Right hindlimb (tissue), 1 donor: ENCODE measurements at places on chromosomes 11 and 22.

DNA sequence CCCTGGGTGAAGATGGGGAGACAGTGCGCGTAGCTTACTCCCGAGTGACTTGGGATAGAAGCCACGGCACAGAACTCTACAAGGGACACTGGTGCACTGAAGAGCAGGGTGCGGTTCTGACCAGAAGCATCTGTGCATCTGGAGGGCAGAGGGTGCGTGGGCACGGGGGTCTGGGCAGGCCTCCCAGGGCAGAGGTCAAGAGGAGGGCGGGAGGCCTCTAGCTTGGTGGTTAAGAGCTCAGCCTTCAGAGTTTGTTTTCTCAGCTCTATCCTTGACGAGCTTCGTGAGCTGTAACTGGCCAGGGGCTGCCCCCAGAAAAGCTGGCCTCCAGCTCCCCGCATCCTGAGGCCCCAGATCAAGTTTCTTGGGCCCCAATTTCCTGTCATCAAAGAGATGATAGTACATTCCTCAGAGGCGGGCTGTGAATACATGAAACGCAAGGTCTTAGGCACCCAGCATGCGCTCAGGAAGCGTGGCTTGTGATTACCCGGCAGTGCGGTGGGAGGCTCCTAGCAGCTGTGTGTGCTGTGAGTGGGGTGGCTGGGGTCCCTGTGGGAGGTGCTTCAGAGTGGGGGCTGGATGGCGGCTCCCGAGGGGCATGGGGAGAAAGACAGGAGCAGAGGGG is 6.0 kb upstream of the BID start:
- DNase-seq = no peak

DNA sequence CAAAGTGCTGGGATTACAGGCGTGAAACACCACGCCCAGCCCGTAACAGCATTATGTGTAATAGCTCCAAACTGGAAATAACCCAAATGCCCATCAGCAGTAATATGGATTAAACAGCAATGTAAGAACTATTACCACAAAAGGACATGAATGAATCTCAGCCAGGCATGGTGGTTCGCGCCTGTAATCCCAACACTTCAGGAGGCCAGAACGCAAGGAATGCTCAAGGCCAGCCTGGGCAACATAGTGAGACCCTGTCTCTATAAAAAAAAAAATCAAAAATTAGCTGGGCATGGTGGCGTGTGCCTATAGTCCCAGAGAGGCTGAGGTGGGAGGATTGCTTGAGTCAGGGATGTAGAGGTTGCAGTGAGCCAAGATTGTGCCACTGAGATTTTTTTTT is 3.1 kb upstream of the DPF2 start:
- DNase-seq = no peak

GRCh38 chr11:113847580-113847979 is 27.8 kb downstream of the USP28 start:
- DNase-seq = no peak

- no peak for DNase-seq
These were observed 52.5 kb upstream of the HORMAD2 start for GRCh38 chr22:30027791-30028190.

DNA sequence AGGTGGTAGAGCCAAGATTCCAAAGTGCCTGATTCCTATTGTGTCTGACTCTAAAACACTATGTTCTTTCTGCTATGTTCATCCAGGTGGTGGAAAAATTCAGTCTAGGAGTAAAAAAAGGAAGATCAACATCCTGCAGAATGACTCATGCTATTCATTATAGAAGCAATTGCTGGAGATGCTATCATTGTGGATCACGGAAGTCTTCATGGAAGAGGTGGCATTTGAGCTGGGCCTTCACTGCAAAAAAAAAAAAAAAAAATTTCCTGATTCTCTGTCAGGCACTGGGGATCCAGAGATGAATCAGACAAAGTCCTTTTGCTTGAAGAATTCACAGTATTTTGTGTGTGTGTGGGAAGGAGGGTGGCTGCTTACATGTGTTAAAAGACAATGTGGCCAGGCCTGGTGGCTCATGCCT is 1.4 kb upstream of the UVRAG start:
- no peak for DNase-seq

- DNase-seq = no peak
These were observed 10.7 kb downstream of the PPM1F start for GRCh38 chr22:21941921-21942320.

GRCh38 chr11:81915045-81915444 is 818.6 kb downstream of the FAM181B start:
- DNase-seq = no peak

- no peak for DNase-seq
These were observed 6.4 kb downstream of the CD3E start for GRCh38 chr11:118310781-118311485.

- peak; percentile 95 for DNase-seq
These were observed at the start of gene TRABD for GRCh38 chr22:50185375-50186087. Gene TRABD (plus strand): TSS chr22:50185913. CDS start chr22:50193061, 7,148 bp downstream.

- DNase-seq = no peak
These were observed 33.6 kb upstream of the SUSD2 start for GRCh38 chr22:24147666-24148065.

DNA sequence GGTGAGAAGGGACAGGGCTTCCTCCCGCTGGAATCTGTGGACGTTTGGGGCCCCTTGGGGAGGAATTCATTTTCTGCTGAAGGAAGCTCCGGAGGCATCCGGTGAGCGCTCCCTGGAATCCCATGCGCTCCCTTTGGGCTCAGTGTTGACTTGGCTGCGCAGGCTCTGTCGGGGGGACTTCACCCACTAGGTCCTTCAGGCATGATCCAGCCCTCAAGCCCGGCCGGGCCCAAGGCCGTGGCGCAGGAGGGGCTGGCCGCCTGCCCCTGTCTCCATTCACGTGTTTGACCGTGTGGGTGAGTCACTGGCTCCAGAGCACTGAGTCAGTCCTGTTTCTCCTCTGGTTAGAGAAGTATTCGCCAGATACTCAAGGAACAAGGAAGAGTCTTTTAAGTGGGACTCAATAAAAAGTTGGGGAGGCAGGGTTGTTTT is 1.4 kb downstream of the CTTN start:
- peak; percentile 59 for DNase-seq

DNA sequence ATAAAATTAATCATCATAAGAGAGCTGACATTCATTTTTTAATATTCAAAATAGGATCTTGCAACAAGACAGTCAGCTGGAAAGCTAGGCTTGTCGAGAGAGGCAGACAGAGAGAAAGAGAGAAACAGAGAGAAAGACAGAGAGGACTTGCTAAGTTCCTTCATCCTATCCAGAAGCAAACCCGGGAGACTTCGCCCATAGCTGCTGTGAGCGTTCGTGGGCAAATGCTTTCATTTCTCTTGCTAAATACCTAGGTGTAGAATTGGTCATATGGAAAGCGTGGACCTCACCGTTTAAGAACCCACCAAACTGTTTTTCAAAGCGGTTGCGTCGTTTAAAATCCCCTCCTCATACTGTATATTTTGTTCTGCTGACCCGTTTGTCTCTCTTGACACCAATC is 25.3 kb upstream of the KRTAP5-6 start:
- no peak for DNase-seq

DNA sequence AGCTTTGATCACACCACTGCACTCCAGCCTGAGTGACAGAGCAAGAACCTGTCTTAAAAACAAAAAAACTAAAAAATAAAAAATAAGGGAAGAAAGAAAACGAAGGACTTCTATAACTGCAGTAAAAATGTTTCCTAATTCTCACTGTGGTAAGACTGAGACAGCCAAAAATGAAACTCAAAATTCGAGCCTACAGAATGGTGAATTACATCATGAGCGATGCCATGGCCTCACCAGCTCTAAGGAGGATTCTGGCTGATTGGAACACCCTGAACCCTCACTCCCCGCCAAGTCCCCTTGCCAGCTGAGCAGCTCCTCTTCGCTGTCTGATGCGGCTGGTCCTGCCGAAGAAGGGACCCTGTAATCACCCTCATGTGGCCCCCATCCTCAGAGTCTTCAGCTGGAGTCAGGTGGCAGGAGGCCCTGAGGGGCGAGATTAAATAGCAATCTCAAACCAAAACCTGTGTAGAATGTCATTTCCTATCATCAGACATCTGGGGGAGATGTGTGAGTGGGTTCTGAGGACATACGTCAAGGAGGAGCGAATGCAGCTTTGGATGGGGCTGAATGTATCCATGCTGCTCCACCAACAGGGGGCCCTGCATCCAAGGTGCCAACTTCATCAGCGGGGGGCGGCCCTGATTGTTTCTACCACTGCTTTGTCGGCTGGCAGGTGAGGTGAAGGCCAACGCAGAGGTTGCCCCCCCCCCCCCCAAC is 29.2 kb downstream of the PDGFB start:
- DNase-seq = no peak

DNA sequence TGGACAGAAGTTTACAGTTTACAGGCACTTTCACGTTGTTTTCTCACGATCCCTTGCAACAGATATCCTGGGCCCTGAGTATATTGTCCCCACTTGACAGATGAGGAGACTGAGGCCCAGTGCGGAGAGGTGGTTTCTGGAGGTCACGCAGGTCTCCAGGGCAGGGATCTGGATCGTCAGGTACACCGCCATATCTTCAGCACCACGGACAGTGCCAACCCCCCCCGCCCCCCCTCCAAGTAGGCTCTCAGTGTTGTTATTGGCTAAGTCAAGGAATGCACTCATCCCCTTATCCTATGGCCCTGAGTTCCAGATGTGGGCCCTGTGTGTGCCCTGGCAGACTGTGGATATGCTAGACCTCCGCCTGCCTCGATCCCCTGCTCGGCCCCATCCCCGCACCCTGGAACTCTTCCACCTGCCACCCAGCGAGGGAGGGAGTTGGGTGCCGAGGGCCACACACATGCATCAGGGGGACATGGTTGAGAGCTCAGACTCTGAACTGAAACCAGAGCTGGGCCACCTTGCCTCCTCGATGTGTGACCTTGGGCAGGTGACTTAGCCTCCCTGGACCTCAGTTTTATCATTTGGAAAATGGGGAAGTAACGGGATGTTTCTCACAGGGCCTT is 37.5 kb downstream of the MPPED1 start:
- DNase-seq = no peak

GRCh38 chr22:23509571-23510302 is 70.4 kb downstream of the IGLL1 start:
- DNase-seq = no peak

DNA sequence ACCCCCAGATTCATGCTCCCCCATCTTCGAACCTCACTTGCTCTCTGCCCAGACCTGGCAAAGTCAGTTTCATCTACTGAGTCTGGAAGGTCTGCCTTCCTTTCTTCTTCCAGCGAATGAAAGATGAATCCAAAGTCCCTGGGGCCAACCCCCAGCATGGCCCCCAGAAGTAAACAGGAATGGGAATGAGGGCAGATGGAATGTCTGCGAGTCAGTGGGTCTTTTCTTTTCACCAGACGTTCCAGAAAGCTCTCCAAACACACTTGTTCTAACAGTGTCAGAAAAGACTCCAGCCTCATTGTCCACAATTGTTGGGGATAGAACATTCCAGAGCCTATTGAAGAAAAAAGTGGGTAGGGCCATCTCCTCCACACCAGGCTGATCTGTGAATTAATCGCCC is 28.6 kb downstream of the RIBC2 start:
- no peak for DNase-seq

GRCh38 chr11:30926130-30926529 is 340.0 kb upstream of the MPPED2 start:
- DNase-seq = no peak

GRCh38 chr11:790721-791564 is 1.1 kb upstream of the CEND1 start:
- no peak for DNase-seq

DNA sequence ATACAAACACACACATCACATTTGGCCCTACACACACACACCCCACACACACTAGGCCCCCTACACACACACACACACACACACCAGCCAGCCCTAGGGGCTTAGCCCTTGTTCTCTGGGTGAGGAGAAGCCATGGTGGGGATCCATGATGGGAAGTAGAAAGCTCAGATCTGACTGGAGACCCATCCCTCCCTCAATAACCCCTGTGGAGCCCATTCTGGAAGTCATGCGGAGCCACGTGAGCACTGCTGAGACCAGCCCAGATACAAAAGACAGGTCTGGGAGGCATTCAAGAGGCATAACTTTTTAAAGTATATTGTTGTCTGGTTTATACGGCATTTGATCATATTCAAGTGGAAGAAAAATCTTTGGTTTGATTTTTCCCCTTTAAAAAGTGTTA is 448.5 kb downstream of the SOX6 start:
- peak; percentile 2 for DNase-seq

GRCh38 chr11:23473782-23474181 is 613.5 kb upstream of the CCDC179 start:
- no peak for DNase-seq

GRCh38 chr22:46162771-46163556 is 12.6 kb downstream of the PPARA start:
- DNase-seq = no peak

DNA sequence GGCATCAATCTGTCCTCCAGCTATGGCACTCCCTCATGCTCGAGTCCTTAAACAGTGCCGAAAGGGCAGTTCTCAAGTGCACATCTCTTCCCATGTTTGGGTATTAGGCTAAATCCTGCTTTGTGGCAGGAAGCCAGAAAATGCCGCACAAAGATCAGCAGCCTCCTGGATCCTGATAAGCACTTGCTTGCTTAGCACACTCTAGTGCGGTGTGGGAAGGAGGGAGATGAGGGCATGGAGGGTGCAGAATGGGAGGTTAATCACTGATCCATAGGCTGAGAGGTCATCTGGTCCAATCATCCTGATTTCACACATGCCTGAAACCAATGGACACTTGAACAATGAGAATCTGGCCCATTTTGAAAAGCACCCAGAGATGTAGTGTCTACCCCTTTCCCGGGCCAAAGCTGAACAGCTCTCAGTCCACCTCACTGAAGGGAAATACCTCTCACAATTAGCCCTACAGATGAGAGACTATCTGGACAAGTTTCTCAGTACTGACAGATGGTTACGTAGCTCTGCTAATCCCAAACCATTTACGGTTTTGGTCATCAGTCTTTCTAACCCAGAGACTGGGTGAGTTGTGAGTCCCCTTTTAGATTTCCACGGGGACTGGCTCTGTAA is 29.8 kb upstream of the CHRM4 start:
- no peak for DNase-seq

GRCh38 chr11:40316171-40316570 is 1143.3 kb downstream of the LRRC4C start:
- no peak for DNase-seq

DNA sequence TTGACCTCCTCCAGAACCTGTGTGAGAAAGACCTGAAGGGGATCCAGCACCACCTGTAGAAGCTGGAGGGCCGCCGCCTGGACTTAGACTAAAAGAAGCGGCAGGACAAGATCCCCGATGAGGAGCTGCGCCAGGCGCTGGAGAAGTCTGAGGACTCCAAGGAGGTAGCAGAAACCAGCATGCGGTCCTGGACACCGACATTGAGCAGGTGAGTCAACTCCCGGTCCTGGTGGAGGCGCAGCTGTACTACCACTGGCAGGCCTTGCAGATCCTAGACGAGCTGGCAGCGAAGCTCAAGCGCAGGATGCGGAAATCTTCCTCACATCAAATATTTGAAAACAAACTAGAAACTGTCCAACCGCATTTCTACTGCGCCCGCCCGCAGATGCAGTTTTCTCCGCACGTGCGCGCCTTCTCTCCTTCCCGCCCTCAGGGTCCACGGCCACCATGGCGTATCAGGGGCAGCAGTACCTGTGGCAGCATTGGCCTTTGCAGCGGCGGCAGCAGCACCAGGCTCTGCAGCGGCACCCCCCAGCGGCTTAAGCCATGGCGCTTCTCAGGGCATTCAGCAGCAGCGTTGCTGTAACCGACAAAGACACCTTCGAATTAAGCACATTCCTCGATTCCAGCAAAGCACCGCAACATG is 10.2 kb downstream of the CLDN25 start:
- DNase-seq = no peak

- DNase-seq = peak; percentile 12
These were observed 873 bp downstream of the OTOG start for GRCh38 chr11:17547932-17548331.

GRCh38 chr11:60831501-60832079 is 10.3 kb upstream of the CCDC86 start:
- DNase-seq = no peak

GRCh38 chr11:106234794-106235193 is 157.3 kb downstream of the AASDHPPT start:
- no peak for DNase-seq
